ENCODE measurements at places on chromosomes 4 and X.

- DNase-seq, result no peak
Observed at GRCh38 chr4:1532549-1533395, 126.5 kb upstream of the NKX1-1 start.

GRCh38 chr4:81218206-81218605 lies 3.2 kb upstream of the PRKG2 start:
- no peak for DNase-seq

DNA sequence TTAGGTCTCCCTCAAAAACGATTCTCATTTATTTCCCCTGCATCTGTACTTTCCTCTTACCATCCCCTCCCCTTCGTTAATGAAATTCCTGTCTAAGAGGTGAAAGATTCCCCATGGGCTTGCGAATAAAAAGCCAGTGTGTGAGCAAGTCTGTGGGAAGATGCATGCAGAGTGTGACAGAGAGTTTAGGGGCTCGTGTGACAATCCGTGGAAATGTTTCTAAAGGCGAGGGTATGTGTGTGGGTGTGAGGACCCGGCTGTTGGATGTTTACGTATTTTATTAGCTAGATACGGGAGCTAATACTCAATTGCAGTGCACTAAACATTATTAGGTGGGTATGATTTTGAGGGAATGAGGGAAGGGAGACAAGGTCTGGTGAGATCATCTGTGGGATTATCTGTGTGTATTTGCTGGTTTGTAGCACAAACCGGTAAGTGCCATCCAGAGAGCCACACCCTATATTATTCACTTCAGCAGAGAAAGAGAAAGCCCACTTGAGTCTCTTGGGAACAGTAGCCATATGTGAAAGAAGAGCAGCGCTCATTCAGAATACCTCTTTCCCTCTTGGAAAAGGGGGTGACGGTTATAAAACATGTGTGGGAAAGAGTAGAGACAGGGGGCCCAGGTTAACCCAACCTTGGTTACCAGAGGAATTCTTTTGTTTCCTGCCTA lies 893 bp upstream of the HOPX start:
- no peak for DNase-seq

- no peak for DNase-seq
Observed at GRCh38 chr4:48137846-48138245, 3.8 kb upstream of the TXK start.

- no peak for DNase-seq
Observed at GRCh38 chrX:134025986-134026545, 40.7 kb upstream of the GPC3 start.

DNA sequence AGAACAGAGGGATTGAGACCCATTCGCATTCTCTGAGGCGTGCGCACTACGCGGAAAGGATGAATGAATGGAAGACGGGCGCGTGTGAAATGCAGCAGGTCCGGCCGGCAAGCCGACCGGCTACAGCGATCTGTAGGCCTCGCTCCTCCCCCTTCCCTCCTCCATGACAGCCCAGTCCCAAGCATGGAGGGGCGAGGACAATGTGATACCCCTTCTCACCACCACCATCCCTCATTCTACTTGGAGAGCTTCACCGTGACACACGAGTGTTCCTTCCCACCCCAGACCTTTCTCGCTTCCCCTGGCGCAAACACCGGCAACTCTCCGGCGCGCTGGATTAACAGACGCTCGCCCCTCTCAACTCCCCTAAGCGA lies 815 bp downstream of the EIF4E start:
- peak; percentile 73 for DNase-seq

GRCh38 chr4:118972167-118972566 lies 83.5 kb downstream of the SYNPO2 start:
- DNase-seq, result no peak

DNA sequence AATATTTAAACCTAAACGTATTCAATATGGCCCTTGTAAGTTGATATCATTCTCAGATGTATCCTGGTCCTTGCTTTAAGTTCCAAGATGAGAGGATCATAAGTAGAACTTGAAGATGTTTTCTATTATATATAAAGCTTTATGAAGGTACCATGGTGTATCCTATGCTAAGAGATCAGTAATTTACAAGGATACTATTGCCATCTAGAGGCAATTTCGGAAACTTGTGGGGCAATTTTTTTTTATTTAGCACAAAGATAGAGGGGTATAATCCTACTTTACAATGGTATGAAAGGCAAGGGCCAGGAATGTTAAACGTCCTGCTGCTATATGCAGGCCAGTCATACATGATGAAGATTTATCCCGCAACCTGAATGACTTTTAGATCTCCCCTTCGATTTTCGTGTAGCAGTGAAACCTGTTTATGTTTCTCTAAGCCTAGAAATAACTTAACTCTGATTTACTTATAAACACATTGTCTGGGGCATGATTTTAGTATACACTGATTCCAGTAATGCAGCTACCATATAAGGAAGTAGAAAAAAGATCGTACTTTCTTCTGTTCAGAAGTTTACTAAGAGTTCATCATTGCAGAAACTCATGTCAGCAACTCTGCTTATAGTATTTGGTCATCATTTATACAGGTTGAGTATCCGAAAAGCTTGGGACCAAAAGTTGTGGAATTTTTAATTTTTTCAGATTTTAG lies 2.6 kb downstream of the SLC25A31 start:
- peak; percentile 20 for DNase-seq

DNA sequence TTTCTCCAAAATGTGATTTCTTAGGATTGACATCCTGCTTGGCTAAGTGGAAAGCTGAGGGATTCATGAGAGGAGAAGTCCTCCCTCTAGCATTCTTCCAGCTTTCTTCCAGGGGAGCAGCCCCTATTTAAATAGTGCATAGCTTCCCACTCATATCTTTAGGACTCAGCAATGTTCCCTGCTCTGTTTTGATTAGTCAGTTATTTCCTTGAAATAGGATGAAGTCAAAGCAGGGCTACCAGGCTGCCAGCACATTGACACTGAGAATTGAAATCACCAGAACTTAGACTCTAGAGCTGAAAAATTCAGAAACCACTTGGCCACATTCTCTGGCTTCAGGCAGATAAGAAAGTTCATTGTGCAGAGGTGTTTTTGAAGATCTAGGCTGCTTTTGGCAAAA lies 74.7 kb upstream of the SMAD1 start:
- no peak for DNase-seq

DNA sequence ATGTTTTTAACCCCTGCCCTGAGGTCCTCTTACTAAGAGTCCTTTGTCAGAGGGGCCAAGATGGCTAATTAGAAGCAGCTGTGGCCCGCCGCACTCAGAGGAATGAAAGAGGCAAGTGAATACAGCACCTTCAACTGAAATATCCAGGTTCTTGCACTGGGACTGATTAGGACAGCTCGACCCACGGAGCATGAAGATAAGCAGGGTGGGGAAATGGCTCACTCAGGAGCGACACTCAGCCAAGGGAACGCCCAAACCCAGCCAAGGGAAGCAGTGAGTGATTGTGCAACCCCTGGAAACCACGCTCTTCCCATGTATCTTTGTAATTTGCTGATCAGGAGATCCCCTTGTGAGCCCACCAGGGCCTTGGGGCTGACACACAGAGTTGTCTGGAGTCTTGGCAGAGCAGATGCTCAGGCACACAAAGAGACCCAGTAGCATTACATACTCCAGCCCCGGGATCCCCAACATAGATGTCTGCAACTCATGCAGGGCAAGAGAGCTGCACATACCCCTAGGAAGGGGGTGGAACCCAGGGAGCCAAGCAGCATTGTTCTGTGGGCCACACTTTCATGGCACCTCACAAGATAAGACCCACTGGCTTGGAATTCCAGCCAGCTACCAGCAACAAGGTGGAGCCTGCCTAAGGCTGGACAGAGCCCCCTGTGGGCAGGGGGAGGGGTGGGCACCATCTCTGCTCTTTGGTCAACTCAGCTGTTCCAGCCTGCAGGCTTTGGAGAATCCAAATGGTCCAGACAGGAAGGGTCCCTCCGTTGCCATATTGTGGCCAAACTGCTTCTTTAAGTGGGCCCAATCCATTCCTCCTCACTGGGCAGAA lies 23.3 kb downstream of the F8A3 start:
- DNase-seq, result peak; percentile 13

GRCh38 chr4:10728016-10728415 lies 43.4 kb upstream of the CLNK start:
- DNase-seq, result no peak

DNA sequence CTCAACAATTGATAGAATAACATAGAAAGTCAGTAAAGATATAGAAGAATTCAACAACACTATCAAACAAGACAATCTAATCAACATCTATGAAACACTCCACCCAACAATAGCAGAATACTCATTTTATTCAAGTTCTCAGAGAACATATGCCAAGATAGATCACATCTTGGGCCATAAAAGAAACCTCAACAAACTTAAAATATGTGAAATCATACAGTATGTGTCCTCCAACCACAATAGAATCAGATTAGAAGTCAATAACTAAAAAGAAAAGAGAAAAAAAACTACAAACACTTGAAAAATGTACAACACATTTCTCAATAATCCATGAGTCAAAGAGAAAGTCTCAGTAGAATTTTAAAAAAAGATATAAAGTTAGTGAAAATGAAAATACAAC lies 78.6 kb upstream of the LDB2 start:
- DNase-seq, result no peak

DNA sequence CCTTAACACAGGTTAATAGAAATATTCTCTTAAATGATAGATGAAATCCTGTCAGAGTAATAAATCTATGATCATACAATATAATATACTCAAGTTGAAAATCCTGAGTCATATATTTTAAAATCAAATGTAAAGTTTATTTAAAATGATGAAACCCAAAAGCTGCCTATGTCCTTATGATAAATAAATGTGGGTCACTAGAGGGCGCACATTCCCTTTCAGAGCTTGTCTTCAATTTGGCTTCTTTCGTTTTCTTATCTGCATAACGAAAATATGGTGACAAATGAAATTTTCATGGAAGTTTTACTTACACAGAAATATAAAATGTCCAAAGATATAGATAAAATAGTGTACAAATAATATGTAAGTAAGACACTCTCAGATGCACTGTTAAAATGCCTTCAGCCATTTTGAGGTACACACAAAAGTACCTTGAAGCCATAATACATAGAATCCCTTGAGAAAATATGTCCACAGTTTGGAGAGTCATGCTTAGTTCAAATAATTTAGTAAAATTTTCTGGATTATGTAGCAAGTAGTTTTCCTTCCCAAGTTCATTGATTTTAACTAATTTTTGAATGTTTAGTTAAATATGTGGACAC lies 680.4 kb downstream of the DMD start:
- DNase-seq, result no peak

GRCh38 chrX:139850968-139851367 lies 81.9 kb downstream of the ATP11C start:
- no peak for DNase-seq

DNA sequence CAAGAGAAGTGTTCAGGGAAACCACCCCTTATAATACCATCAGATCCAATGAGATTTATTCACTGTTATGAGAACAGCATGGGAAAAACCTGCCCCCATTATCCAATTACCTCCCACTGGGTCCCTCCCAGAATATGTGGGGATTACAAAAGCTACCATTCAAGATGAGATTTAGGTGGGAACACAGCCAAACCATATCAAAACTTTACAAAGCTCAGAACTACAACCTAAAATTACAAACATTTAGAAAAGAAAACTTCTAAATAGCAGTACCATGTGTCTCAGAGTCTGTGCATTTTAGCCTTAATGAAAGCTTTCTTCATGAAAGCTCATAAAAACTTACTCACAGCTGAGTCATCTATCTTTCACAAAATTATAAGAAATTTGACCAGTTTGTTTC lies 1442.8 kb upstream of the PCDH7 start:
- peak; percentile 8 for DNase-seq

All from NCI-H226 (cell line).